ENCODE measurements at places on chromosomes 16 and 17.

DNA sequence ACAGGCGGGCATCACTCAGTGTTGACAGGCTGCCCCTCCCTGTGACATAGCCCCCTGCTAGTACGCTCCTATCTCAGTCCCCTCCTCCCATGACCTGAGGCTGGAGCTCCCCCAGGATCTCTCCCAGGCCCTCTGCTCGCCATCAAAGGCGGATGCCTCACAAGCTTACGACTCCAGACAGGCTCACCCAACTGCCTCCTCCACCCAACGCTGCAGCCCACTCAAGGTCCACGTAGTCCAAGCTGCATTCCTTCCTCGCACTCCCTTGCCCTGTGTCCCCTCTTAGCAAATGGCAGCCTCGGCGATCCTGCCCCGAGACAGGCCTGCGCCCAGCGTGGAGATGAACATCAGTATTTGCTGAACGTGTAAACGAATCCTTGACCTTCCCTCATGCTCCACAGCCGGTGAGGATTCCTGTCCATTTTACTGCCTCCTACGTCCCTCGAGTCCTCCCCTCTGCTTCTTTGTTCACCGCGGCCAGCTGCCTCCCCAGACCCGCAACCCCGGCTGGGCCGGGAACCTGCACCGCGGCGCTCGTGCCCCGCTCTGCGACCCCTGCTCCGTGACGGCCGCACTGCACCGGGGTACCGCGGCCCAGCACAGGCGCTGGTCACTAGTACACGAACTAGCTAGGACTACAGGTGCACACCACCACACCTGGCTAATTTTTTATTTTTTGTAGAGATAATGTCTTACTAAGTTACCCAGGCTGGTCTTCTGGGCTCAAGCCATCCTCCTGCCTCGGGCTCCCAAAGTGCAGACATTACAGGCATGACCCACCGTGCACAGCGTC lies 838 bp upstream of the TMEM97 start:
- DNase-seq: no peak

DNA sequence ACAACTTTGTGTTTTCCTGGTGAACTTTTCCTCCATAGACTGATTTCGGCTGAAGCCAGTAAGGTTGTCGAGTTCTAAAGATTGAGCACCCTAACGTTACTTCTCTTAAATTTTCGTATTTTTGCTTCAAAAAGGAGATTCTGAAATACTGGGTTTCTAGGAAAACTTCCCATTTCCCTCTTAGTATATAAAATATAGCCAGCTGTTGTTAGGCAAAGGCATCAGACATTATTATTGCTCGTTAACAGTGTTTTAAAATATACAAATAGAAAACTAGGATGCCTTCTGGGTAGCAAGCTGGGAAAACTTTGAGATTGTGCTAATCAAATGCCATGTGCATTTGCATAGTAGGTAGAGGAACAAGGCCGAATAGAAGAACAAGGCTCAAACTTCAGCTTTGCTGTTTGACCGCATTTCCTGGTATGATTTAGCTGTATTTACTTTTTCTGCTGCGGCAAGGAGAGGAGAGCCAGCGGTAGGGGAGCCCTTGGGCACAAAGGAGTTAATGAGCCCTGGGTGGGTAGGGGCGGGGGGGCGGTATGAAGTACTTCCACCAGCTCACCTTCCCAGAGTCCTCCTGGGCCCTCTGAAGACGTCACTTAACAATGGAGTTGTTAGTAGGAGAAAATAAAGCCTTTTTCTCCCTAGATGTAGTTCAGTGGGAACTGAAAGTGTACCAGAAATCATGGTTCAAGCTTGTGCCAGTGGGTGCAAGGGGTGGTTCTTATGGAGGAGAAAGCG lies 151.9 kb downstream of the MSI2 start:
- no peak for DNase-seq

DNA sequence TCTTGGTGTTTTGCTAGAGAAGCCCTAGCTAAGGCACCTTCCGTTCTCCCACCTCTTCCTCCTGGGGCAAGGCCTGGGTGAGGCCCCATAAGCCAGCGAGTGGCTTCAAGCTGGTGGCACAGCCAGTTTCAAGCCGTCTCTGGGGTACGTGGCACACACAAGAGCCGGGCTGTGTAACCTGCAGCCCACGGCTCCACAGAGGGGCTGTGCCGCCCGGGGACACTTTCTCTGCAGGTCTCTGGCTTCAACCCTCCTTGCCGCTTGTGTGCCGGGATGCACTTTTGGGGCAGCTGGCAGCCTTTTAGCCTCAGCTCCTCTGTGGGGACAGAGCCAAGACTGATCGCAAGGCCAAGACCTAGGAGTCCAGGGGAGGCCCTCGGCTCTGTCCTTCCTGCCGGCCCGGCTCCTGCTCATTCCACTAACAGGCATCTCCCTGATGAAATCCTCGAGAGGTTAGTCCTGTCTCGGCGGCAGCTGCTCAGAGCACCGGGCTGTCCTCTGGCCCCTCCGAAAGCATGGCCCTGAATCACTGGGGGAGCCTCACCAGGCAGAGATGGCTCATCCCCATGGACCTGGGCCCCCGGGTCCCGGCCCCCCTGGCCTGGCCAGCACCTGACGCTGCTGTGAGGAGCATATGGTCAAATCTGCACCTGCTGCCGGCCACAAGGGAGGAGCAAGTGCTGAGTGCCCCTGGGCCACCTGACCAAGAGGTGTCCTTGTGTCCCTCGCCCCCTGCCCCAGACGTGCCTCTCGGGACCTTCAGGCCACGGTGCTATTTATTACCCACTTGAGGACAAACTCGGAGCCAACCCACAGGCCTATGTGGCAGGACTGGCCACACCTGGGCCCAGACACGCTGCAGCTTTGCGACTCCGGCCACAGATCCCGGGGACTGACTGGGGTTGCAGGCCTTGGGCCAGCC lies 98.5 kb downstream of the METRNL start:
- no peak for DNase-seq

GRCh38 chr17:38533866-38534497 lies 71.8 kb downstream of the SRCIN1 start:
- no peak for DNase-seq

- no peak for DNase-seq
These were observed 37.2 kb downstream of the MFSD11 start for GRCh38 chr17:76775021-76775600.

DNA sequence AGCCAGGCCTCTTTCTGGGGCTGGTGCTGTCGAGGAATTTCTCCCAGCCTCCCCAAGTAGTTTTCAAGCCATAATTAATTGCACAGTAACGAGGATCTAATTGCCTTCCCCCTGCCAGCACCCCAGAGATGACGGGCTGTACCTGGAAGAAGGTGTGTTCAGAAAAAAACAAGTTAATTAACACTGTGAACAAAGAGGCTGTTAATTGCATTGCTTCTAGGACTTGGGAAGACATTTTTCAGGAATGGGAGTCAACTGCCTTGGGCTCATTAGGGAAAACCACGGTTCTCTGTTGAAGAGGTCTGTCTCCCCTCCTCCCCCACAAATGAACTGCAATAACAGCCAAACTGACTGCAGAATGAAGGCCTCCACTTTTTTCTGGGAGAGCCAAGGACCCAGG lies 176.7 kb downstream of the CCT6B start:
- no peak for DNase-seq

DNA sequence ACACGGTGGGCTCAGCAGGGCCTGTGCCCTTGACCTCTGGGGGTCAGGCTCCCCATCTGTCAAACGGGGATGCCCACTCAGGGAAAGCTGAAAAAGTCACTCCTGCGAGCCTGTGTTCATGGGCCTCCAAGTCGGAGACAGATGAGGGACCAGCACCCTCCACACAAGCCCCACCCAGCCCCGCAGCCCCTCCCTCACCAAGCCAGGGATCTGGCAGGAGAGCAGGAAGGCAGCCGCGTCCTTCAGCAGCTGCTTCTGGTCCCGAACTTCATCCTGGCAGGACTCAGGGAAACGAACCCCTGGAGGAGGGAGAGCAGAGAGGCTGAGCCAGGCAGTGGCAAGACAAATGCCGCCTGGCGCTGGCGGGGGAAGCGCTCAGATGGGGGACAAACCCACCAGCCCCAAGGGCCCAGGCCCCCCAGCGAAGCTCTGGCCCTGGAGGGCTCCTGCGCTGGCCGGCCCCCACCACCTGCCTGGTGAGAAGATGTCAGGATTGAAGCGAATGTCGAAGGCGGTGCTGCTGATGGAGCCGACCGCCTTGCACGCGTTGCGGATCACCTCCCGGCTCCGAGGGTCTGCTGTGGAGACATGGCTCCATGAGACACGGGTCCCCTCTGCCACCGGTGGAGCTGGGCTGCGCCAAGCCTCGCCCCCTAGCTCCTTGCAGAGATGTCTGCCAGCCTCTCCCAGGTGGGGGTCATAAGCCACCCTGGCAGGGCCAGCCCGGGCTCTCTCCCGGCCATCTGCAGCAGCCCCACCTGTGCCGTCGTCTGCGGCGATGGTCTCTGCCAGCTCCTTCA lies 15.4 kb downstream of the CLUH start:
- DNase-seq: no peak

- no peak for DNase-seq
These were observed 701 bp downstream of the JMJD6 start for GRCh38 chr17:76725580-76726230.

DNA sequence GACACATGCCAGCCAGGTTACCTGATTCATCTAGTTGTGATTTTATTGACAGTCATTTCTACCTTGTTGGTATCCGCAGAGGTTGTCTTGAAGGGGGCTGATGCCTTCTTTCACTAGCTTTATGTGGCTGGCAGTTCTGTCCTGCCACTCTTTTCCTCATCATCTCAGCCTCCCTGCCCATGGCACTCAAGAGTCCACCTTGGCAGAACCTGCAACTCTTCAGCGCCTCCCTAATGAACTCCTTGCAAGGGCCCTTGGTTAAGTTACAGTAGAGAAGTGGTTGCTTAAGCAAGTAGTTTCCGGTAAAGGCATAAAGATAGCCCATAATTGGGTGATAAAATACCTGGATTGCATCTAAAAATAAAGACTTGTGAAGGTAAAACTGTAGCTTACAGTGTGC lies 489.9 kb downstream of the WWOX start:
- no peak for DNase-seq

DNA sequence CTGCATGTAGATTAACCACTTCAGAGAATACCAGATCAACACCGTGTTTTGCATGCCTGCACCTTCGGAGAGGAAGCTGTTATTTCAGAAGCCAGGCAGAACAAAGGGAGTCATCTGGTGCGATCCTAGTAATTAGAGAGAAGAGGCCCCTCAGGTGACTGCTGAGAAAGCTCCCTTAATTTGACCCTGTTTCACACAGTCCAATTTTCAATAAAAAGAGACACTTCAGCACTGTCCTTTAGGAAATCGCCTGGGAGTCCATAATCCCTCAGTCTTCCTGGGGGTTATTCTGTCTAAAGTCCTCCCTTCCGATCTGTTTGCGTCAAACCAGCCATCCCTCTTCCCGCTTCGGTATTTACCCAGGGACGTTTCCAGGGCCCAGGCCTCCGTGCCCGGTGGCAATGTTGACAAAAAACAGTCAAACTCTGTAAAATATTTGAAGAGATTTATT lies 23.4 kb upstream of the TNRC6C start:
- DNase-seq: no peak

DNA sequence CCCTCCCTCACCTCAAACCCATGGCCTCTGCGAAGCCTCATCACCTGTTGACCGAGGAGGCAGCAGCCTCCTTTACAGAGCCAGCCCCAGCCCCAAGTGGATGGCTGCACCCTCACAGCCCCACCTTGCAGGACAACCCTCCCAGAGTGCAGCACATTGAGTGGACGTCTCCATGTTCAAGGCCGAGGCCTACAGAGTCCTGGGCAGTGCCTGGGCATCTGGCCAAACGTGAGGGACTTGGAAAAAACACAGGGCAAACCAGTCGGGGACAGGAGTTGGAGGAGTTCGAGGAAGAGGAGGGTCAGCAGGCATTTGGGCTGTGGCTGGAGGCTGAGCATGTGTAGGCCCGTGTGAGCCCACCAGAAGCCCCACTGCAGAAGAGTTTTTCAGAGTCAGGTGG lies 39.6 kb downstream of the ACTG1 start:
- no peak for DNase-seq

DNA sequence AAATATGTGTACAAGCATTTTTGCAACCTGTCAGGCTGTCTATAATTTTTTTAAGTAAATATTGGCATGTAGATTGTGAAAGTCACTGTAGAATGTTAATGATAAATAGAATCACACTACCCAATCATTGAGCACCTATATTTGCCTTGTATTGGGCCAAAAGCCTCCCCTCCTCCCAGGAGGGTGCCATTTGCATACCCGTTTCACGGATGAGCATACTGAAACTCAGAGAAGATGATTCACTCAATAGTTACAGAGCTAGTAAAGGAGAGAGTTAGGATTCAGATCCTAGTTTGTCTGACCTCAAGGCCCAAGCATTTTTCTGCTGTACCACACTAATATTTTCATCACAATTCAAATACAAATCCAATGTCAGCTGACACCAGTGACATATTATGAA lies 299.7 kb upstream of the CDH11 start:
- DNase-seq: no peak

DNA sequence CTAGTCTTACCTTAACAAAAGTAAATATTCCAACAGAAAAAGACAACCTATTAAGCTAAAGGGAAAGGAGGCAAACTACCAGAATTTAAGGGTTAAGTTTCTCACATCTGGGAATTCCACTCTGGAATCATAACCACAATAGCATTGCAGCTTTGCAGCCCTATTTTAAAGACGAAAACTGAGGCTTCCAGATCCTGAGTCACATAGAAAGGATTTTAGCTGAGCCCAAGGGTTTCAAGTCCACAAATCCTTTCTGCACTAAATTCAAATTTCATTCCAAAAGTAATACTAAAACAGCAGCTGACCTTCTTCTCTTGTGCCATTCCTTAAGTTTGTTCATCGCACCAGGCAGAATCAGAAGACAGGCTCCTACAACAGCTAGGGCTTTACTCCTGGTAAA lies 17.8 kb downstream of the XYLT1 start:
- peak; percentile 55 for DNase-seq

DNA sequence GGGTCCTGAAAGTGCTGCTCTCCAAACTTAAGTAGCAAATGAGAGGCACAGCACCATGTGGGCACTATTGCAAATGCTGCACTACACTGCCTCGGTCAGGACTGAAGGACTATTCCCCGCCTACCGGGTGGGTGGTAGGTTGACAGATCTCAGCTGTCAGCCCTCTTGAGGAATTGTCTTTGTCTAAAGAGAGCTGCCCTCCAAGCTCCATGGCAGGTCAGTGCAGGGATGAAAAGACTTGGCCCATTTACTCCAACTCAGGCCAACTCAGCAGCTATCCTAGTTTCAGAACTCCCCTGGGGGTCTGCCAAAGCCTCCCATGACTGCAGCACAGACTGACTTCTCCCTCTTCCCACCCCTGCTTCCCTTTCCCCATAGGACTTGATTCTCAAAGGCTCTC lies 3.4 kb upstream of the PDZD9 start:
- no peak for DNase-seq

DNA sequence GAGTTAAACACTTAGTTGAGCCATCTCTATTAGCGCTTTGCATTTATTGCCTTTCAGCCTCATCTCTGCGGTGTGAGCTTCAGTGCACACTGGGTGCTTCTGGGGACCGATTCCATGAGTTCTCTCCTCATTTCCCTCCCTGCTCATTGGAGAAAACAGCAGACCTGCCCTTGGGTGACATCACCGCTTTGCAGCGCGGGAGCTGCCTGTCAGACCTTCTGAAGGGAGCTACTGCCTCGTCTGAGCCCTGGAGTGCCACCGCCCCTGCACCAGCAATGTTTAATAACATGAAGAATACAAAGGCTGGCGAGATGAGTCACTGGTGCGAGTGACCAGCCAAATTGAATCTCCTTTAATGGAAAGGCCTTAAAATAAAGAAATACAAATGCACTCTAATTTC lies 30.2 kb upstream of the CPPED1 start:
- DNase-seq: no peak

Measured in fibroblast of skin of left quadriceps (primary cell).